Stimulated activated CD4-positive, alpha-beta T cell treated with anti-CD3 and anti-CD28 coated beads, Interleukin-1b, Interleukin-23, amount 100 ng/mL, for 1 hour (primary cell): ENCODE measurements at places on chromosomes 4 and X.

DNA sequence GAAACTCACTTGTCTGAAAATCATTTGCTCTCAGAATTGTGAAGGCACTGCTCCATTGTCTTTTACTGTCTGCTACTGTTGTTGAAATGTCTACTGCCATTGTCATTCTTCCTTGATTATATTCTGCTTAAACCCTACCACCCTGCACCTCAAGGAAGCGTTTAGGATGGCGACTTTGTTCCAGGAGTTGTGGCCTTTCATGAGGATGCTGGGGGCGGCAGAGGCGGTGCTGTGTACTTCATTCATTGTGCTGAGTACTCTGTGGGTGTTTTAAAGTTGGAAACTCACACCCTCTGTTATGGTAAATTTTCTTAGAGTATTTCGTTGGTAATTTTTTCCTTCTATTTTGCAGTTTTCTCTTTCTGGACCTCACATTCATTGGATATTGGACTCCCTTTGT is 258.9 kb downstream of the TENM3 start:
- no peak for DNase-seq

GRCh38 chrX:55648434-55648833 is 25.2 kb downstream of the FOXR2 start:
- no peak for DNase-seq

DNA sequence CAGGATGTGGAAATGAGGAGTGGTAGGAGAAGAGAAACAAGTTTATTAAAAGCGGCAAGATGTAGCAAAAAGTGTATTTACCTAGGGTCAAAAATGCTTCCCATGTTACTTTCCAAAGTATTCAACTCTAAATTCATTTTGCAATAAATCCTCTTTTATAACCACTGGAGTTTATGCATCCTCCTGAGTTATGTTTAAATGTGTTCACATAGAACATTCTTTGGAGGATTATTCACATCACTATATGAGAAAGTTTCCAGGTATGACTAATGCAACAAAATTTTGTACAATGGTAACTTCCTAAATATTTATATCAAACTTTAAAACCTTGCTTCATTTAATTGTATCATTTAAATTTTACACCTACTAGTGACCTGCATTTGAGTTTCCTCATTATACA is 870.6 kb upstream of the SLIT2 start:
- DNase-seq, result no peak

DNA sequence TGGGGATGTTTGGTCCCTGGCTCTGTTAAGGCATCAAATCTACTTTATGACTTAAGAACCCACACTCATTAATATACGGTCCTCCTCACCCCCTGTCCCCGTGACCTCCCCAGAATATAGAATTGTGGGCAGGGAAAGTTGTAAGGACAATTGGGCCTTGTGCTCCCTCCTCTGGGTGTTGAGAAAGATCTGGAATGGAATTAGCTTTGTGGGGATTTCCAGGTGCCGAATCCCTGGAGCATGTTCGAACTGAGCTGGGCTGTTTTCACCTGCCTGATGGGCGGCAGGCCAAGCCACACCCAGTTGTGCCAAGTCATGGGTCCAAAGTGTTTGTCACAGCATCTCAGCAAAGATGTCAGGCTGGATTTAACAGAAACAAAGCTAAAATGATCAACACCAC is 349.3 kb upstream of the KLF3 start:
- no peak for DNase-seq

DNA sequence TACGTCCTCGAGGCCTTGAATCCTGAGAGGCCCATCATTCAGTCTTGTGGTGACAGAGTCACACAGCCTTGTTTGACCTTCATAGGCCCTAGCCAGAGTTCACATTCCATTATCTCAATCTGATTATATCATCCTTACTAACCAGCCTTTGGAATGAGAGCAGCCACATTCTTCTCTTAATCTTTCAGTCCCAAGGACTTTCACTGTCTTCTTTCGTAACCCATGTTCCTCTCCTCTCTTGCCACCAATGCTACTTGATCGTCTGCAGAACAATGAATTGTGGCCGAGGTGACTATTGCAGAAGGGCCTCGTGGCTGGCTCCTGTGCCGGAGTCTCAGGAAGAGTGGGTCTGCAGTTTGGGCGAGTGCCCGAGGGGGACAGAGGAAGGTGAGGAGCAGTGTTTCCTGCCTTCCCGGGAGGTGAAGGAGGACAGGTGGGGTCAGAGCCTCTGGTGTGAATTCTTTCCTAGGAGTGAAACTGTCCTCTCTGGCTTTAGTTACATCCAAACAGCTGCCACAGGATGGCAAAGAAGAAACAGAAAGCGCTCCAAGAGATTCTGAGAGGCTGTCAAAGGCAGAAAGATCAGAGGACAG is 94.6 kb downstream of the LIMCH1 start:
- no peak for DNase-seq

- no peak for DNase-seq
These were observed 43.9 kb downstream of the HOPX start for GRCh38 chr4:56637154-56637553.

DNA sequence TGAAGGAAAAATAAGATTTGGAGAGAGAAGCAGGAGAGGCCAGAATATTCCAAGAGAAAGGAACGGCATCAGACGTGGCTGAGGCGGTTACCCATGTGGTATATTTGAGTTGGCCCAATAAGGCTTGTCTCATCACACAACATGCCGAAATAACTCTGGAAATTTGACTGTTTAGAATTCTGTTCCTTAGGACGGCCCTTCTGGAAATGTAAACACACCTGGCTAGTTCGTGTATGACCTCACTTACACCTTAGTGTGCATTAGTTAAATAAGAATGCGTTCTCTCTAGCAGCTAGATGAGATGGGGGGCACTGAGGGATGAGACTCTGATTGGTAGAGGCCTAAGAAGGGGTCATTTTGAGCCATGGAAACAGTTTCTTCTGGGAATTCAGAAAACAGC is 33.2 kb upstream of the PLAC1 start:
- no peak for DNase-seq

- DNase-seq, result no peak
These were observed 10.4 kb downstream of the CASK start for GRCh38 chrX:41912923-41913322.

- no peak for DNase-seq
These were observed 171.7 kb downstream of the PAPSS1 start for GRCh38 chr4:107548211-107548905.

DNA sequence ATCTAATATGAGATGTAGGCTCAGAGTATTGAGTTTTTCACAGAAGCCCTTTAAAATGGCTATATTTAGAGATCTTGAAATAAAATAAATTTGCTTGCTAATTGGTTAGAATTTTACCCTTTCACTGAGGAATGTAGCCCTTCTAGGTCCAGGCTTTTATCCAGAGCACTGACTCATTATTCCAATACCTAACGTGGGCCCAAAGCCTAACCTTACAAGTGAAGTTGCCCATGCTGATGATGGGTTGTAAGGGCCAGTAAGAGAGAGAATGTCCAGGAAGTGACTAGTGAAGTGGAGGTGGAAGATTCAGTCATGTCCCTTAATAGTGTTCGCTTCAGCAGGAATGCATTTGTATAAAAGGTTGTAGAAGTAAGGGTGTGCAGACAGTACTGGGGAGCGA is 155.9 kb downstream of the STIM2 start:
- no peak for DNase-seq

- DNase-seq, result no peak
These were observed 41.5 kb downstream of the HHIP start for GRCh38 chr4:144687466-144687865.

DNA sequence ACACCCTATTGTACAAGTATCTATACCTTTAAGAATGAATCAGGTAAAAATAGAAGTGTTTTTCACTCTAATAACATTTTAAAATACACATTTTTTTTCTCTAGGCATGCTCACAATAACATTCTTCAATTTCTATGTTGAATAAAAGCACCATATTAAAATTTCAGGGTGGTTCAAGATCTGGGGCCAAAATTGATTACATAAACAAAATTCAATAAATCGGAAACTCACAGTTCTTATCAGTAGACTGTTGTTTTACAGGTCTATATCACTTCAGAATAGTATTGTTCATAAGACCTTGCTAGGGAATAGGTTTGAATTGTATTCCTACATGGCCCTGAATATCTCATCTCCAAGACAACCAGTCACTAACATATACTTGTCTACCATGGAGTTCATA is 634.0 kb downstream of the SPOCK3 start:
- no peak for DNase-seq

DNA sequence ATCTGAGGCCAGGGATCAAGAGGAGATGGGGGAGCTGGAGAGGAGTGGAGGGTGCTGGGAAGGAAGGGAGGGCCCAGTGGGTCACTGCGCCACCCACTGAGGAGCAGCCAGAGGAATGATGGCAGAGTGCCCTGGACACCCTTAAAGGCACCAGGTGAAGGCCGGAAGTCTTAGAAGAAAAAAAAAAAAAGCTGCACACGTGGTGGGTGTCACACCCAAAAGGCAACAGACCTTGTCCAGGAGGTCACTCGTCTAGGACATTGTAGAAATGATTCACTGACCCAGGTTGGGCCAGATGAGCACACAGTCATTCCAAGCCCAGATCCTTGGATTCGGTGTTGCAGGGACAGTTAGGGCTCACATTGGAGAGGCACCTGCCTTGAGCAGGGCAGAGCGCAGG is 93.5 kb upstream of the TRIM2 start:
- no peak for DNase-seq

GRCh38 chr4:40251366-40251765 is 54.5 kb downstream of the RHOH start:
- no peak for DNase-seq

GRCh38 chr4:25535701-25536473 is 119.8 kb upstream of the SLC34A2 start:
- DNase-seq, result no peak

DNA sequence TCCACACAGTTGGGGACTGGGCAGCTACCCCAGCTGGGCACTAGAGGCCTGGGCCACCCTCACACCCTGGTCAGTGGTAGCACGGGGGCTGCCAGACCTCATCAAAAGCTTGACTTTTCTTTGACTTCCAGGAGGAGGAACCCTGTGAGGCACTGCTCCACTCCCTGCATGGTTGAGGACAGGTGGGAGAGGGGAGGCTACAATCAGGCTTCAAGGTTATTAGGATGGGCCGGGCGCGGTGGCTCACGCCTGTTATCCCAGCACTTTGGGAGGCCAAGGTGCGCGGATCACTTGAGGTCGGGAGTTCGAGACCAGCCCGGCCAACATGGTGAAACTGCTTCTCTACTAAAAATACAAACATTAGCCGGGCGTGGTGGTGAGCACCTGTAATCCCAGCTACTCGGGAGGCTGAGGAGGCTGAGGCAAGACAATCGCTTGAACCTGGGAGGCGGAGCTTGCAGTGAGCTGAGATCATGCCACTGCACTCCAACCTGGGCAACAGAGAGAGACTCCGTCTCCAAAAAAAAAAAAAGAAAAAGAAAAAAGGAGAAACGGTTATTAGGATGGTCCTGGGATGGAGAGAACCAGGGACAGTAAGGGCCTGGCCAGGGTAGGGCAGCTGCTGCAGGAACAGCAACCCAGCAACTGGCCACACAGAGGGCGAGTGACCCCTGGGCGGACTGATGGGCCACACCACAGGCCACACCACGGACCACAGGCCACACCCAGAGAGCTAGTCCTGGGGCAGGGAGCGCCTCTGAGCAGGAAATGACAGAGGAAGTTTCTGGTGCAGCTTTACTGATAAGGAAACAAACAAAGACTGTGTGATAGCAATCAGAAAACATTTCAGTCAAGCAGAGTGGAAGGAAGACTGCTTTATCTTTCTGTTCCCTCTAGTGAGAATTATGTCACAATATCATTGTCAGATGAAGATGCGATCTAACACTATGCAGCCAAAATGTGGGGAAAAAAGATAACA is 20.5 kb upstream of the OPN1LW start:
- DNase-seq, result no peak

- no peak for DNase-seq
These were observed 2.7 kb downstream of the TMEM154 start for GRCh38 chr4:152677117-152677516.

- DNase-seq, result no peak
These were observed 624.0 kb downstream of the MID1IP1 start for GRCh38 chrX:39425124-39425806.

- no peak for DNase-seq
These were observed 46.0 kb downstream of the PHEX start for GRCh38 chrX:22078117-22078516.

- DNase-seq, result no peak
These were observed 8.3 kb upstream of the ASB5 start for GRCh38 chr4:176277162-176277904.

- no peak for DNase-seq
These were observed 102.6 kb downstream of the FHDC1 start for GRCh38 chr4:153038623-153039311.

DNA sequence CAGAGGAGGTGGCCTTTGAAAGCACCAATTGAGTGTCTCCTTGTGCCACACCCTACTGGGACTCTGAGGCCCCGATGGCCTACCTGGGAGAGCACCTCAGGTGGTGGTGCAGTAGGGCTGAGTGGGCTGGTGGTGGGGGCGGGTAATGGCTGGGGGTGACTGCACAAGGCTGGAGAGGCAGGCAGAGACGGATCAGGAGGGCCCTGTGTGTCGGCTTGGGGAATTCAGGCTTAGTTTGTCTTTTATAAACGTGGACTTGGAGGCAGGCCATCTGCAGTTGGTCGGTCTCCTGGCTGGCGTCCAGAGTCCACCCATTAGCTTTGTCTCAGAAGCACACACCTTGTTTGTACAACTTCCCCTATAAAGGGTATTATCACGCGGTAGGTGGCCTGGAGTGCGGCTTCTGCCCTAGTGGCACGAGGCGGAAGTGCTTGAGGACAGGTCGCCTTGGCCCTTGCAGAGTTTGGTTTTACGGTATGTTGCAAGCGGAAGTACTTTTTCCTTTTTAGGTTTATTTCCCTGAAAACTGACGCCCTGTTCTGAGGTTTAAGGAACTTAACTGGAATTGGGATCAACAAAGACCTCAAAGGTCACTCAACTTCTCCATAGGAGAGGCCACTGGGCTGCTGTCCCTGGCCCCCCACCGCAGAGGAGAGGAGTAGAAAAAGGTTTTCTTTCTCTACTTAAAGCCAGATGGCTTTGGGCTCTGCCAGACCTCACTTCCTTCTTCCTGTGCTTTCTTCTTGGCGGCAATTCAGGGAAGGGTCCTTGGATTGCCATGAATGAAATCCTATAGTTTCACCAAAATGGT is 8.0 kb downstream of the TBC1D14 start:
- no peak for DNase-seq

DNA sequence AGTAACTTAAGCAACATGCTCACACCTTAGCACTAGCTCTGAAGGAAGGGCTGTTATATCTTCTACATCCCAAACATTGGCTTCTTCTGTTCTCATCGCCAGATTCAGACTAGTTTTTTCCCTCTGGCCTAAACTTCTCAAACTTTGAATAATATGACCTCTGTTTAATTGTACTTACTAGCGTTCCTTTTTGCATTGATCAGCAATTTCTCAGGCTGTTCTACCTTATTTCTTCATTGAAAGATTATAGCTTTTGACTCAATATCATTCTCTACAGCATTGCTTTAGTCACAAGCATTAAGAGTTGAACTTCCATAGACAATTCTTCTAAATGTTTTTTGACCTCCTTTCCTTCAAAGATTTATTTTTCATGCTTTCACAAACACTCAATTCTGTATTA is 659.2 kb downstream of the PCDH7 start:
- no peak for DNase-seq

- DNase-seq, result no peak
These were observed 197.0 kb downstream of the BCOR start for GRCh38 chrX:39900777-39901170.

GRCh38 chr4:77045490-77045889 is 30.3 kb downstream of the CCNI start:
- no peak for DNase-seq

GRCh38 chrX:108036298-108036973 is 8.4 kb upstream of the VSIG1 start:
- DNase-seq, result no peak
